ENCODE measurements at places on chromosomes 6 and 20.

- DNase-seq, result no peak
These were observed 297.4 kb downstream of the HIVEP2 start for GRCh38 chr6:142647449-142648035.

DNA sequence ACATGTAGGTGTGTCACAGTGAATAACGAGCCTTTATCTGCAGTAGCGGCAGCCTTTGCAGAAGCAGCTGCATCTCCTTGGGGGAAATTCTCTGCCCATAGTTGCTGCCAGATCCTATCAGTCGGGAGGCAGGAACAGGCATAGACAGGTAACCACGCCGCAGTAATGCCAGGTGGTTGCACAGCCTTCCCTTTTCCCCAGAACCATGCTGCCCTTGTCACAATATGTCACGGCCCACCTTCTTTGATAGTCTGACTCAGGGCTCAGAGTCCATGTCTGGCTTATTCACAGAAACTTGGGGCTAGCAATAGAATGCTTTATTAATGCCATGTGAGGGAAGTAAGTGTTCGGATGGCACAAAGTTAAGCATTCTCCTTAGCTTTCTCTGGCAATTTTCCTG lies 76.6 kb downstream of the F13A1 start:
- DNase-seq, result no peak

GRCh38 chr20:50438986-50439407 lies 71.2 kb upstream of the PTPN1 start:
- DNase-seq, result no peak

DNA sequence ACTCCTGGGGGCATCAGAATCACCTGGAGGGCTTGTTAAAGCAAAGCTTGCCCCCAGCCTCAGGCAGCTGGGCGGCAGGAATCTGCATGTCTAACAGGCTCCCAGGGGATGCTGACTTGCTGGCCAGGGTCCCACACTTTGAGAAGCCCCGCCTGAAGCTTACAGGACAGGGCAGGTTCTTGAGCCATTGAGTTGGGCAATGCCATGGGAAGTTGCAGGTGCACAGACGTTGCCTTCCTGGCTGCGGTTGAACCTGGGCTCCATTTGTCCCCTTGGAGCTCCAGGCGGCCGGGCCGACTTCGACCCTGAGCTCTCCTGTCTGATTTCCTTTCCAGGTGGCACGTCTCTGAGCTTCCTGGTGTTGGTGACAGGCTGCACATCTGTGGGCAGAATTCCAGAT lies 46.8 kb downstream of the SYNJ2 start:
- DNase-seq, result no peak

DNA sequence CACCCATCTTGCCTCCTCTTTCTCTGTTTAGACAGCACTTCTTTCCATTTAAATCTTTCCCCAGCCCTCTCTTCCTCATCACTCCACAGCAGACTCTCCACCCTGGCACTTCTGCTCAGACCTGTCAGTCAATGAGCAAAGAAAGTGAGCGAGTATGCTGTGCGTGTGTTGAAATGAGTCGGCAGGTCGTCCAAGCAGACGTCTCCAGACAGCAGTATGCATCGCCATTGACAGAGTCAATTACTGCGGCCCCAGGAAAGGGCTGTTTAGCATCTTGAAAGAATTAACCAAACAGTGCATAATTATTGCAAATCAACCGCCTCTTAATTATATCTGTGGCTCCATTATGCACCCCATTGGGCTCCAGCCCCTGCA lies 54.8 kb upstream of the KCNG1 start:
- no peak for DNase-seq
